ENCODE measurements at places on chromosomes 1 and 21.
A peak's percentile ranks its signal among the peaks of the same experiment; 100 is the strongest.

- DNase-seq, result no peak
These were observed 14.0 kb downstream of the OR2G6 start for GRCh38 chr1:248521856-248522255.

DNA sequence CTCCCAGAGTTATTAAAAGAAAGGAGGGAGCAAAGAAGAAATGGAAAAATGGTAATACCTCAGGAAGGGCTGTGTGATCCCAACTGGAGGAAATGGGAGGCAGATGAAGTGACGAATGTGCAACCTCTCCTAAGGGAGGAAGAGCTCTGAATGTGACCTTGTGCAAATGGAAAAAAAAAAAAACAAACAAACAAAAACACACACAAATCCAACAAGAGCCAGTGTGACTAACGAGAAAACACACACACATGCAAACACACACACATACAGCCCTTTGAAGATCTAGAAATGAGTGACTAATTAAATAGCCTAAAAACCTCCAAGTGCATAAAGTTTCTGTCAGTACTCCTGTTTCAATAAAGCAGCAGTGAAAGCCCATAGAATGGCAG lies 49.0 kb downstream of the CCN1 start:
- no peak for DNase-seq

DNA sequence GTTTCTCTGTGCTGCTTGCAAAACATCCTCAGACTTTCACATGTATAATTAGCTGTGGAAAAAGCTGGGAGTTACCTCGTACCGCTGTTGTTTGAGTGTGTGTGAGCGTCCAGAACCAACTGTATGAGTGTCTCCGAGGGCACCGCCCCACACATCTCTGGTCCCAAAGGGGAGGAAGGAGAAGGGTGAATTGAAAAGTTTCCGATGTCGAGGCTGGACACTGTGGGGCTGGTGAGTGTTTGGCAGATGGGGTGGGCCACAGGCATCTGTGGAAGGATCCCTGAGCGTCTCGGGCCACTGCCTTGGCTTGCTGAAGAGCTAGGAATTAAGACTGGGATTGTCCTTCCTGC lies 1.2 kb downstream of the ATP2B4 start:
- no peak for DNase-seq

- peak; percentile 26 for DNase-seq
These were observed 237.0 kb downstream of the MRPL39 start for GRCh38 chr21:25370311-25370744.

- no peak for DNase-seq
These were observed 52.2 kb upstream of the ARTN start for GRCh38 chr1:43881415-43881814.

GRCh38 chr1:164718821-164719220 lies 159.8 kb downstream of the PBX1 start:
- no peak for DNase-seq

DNA sequence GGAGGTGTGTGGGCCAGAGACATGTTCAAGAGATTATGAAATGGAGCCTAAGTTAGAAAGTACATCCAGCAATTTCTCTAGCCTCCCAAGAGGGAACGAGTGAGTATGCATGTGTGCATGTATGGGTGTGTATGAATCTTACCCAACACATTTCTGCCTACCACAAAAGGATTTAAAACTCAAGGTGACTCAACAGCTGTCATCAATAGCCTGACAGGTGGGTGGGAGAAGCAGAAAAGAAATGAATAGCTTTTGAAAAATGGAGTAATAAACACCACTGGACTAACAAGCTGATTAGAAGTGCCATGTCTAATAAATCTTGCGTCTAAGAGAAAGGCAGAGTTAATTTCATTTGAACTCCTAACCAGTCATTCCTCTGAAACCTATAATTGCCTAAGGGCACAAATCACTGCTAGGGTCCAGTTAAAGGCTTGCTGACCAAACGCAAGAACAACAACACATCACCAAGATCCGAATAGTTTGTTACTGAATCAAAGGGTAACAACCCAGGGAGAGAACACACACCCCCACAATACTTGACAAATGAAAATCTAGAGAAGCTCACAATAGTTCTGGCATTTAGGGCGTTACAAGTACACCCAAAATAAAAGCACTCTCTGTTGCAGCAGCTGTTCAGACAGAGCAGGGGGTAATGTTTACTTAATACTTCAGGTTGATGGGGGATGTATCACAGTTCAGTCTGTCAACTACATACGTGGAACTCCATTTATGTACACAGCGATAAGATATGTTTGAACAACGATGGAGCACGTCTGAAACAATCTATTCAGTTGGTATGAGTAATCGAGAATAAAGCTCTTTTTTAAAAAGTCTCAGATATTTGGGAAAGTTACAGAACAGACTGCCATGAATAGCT lies 1.4 kb downstream of the KIAA0319L start:
- no peak for DNase-seq

- DNase-seq, result no peak
These were observed 2.4 kb upstream of the CCT8 start for GRCh38 chr21:29075706-29076466.

DNA sequence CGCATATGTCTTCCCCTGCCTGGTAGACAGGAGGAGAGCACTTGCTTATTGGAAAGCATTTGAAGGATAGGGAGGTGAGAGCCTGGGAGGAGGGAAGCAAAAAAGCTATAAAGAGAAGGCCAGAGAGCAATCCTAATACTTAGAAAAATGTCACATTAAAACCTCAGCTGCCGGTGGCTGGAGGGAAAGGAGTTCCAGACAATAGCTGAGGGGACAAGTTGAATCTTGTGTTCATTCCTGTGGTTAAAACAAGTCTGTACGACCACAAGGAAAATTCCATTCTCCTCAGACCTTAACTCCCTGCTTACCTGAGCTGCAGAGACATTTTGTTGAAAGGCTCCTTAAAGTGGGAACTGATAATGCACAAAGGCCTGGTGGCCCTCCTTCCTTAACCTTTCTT lies 218.8 kb upstream of the CAMK1G start:
- no peak for DNase-seq

DNA sequence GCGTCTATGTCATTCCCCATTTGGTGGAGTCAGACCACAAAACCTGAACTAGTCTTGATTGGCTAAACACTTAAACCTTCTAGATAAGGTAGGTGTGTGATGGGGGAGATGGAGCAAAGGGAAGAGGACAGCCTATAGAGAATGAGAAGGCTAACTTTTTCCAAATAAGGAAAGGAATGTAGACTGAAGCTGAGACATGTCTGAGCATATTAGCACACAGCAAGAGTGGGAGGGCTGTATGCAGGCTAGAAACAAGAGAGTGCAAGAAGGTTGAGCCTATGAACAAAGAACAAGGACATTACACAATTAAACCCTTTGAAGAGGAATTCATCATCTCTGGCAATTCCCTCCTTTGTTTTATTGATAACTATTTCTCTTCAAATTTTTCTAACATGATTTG lies 89.2 kb upstream of the OLFM3 start:
- no peak for DNase-seq

GRCh38 chr1:236829085-236829484 lies 34.0 kb downstream of the MTR start:
- DNase-seq, result no peak

DNA sequence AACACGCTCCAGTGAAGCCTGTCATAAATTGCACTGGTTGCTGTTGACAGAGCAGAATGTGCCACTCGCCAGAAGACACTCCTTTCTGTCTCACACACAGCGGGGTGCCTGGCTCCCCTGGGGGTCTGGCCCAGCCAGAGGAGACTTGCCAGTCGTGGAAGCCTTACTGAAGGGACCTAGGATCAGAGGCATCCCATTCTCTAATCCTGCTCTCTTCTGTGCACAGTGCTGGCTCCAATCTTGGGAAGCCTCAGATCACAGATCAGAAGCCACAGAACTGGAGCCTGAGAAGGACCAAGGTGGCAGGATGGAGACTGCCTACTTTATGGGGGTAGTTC lies 1.4 kb downstream of the SLC9A1 start:
- DNase-seq, result no peak

GRCh38 chr21:33755354-33755753 lies 113.1 kb downstream of the ITSN1 start:
- no peak for DNase-seq

DNA sequence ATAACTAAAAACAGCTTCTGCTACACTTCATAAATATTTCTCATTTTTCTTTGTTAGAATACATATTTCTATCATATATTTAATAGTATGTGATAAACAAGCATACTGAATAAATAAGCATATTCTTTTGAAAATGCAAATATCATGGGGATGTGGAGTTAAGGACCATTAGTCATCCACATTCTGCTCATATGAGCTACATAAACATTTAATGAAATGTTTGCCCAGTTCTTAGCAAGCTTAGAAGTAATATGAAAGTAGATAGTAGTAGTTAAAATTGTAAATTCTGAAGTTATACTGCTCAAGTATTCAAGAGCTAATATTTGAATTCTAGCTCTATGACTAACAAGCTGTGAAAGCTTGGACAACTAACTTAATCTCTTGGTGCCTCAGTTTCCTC lies 10.1 kb upstream of the GORAB start:
- DNase-seq, result no peak

GRCh38 chr1:81547912-81548303 lies 252.8 kb upstream of the ADGRL2 start:
- no peak for DNase-seq

DNA sequence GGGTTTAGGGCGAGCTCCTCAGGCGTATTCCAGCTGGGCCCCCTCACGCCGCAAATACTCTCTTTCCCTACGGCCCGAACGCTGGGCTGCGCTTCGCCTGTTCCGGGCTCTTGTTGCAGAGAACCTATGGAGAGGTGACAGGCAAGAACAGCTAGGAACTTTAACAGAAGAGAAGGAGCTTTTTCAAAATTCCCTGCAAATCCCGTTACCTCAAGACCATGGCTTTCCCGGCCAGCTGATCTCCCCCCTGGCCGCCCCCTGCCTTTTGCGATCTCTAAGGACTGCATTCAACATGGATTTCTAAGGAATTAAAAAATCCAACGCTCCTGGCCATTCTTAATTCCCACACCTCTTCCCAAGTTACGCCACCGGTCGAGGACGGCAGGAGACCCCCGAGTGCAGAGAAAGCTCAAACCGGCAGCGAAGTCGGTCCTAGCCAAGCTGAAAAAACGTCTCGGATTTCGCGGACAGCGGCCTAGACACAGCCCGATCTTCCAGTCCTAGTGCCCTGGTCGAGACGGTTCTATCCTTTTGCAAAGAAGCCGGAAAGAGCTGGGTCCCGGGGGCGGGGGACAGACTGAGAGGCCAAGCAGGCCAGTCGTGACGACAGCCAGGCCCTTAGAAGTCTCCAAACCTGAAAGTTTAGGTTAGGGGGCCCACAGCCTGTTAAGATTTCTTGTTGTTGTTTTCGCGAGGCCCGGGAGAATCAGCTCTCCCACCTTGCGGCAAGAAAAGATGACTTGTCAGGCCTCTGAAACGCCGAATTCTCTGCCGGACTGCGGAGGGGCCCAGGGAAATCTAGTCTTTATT lies 1.1 kb upstream of the TBX15 start:
- DNase-seq, result no peak

DNA sequence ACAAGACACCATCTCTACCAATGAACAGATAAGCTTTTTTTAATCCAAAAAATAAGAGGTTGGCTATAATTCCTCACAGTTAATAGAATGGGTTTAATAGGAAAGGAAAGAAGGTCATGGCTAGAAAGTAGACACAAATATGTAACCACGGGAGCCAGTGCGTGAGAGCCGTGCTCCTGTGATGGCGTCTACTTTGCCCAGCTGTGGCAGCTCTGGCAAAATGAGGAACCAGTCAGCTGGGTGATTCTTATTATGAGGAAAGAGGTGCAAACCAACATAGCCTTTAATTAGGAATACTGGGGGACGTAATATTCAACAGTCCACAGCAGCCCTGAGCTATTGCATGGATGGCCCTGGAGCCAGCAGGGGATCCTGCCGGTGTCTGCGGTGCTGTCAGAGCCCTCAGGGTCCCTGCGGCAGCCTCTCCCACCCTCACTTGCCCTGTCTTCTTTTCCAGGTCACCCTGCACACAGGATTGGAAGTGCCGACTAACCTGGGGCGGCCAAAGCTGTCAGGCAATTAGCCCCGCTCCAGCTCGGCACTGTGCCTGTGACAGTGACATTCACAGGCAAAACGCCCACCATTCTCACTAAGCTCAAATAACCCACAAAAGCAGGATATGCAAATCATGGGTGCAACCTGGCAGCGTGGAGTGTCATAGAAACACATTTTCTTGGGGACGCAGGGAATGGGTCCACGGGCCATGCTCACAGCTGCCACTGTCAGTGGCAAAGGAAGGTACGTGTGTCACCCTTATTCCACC lies 25.9 kb upstream of the GNPAT start:
- DNase-seq, result no peak

DNA sequence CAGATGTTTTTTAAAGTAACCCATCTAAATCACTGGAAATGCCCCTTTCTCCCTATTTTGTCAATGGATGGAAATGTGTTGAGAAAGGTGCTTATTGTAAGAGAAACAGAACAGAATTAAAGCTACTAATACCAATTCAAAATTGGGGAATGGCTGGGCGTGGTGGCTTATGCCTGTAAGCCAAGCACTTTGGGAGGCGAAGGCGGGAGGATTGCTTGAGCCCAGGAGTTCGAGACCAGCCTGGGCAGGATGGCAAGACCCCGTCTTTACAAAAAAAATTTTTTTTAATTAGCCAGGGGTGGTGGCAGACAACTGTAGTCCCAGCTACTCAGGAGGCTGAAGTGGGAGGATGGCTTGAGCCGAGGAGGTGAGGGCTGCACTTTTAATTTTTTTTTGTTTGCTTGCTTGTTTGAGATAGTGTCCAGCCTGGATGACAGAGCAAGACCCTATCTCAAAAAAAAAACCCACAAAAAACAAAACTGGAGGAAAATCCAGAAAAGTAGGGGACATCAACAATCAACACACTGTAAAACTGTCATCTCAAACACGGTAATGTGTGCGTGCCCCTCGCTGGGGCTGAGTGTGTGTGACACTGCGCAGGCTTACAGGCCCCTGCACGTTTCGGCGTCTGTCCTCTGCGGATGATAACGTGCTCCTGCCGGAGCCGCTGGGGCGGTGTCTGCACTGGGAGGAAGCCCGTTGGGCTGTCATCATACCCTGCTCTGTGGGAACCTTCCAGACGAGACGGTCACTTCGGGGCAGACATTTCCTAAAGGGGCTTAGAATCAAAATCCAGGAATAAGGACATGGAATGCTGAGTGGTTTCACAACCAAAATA lies 11.6 kb upstream of the POFUT2 start:
- no peak for DNase-seq

DNA sequence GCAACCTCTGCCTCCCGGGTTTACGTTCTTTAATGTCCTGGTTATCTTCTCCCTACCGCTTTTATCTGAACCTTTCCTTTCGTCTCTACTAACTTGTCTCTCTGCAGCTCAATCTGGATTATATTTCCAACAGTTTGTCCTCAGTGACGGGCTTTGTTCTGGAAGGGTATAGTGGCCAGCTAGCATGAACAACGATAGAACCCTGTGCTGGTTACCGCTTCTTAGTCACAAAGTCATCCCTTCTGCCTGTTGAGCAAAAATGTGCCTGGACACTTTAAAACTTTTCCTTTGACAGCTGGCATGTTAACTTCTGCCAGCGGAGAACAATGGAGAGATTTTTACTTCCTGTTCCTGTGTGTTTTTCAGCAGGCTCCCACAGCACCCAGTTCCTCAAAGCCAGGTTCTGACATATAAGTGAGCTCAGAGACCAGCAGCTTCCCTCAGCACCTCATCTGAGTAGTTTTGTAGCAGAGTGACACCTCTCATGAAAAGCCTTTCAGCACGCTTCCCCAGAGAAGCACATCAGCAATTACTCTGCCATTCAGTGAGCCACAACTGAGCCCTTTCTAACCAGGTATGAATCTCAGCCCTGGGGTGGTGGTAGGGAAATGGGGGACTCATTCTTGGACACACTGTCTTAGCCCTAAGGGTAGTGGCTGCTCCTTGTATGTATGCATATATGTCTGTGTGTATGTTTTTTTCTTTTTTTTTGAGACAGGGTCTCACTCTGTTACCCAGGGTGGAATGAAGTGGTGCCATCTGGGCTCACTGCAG lies 23.6 kb upstream of the CCDC17 start:
- DNase-seq, result peak; percentile 38

GRCh38 chr1:229089586-229090208 lies 181.2 kb upstream of the RAB4A start:
- no peak for DNase-seq

All from mucosa of gallbladder (tissue), 1 donor.